ENCODE measurements at places on chromosomes 6 and 20.
A peak's percentile ranks its signal among the peaks of the same experiment; 100 is the strongest.

GRCh38 chr6:46967826-46968349 is 46.1 kb upstream of the ADGRF5 start:
- DNase-seq = peak; percentile 45

DNA sequence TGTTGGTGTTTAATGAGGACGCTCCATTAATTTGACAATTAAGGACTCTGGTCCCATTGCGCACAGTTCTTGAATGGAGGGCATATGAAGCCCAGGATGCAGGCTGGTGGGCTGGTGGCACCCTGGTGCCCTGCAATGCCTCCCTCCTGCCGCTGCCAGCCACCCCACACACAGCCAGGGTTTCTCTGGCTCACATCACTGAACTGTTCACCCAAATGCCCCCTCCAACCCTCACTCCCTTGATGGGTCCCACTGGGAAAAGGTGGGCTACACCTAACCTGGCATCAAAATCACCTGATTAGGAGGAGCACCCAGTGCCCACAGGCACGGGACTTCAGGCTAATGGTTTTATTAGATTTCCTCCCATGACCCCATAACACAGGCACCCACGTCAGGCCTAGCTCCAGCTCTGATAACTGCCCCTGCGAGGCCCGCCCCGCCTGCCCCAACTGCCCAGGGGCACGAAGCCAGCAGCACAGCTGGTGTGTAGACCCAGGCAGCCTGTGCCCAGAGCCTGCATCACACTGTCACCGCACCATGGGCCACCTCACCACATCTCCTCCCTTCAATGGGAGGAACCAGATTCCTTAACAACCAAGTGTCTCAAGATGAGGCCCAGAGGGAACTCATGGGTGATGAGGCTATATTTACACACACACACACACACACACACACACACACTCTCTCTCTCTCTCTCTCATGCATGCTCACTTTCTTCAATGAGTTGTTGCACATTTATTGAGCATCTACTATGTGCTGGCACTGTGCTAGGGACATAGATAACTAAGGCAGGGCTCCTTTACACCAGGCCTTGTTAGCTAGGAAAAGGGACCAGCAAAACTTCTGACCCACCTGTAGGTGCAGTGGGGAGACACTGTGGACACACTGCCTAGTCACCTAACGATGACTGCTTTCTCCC is 107.3 kb downstream of the NOL4L start:
- no peak for DNase-seq

DNA sequence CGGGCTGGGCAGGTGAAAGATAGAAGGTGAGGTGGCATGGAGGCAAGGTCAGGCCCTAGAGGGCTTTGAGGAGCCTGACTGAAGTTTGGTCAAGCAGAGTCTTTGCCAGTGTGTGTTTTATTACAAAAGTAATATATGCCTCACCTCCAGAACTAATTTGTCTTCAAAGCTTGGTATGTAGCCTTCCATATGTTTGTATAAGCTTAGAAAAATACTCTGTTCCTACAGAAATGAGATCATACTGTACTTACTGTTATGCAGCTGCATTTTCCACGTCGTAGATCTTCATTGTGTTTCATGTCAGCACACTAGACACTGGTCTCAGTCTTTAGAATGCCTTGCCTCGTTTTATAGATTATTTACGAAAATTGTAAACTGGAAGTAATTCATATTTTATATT is 61.8 kb downstream of the ANKS1A start:
- DNase-seq = no peak

DNA sequence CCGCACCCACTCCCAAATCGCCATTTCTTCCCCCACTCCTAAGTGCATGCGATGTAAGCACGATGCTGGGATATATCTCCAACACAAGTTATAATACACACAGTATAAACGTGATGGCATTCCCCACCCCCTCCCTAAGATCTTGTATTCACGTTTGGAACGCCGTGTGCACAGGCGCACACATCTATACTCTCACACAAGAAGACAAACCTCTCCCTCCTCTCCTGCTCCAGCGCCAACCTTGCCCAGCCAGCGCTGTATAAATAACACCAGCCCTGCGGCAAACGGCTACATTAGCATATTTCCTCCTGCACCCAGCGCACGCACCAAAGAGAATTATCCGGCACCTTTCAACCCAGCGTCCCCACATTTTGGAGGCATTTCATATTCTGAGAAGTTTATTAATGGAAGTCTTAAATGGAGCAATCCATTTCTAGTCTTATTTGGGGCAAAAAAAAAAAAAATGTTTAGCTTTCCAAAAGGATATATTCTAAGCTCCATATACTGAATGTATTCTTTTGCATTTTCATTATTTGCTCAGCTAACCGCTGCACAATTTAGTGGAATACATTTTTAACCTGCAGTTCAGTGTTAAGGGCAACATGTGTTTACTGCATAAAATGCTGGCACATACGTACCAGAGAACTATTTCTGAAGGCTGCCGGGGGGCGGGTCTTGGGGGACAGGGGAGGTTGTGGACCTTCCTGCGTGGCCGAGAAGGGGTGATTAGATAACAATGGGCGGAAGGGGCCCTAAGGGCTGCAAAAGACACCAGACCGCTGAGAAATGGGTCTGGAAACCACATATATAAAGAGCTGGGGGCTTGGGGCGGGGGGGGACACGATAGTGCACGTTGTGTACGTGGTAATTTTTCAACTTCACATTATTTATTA is 1.1 kb upstream of the SLC22A23 start:
- no peak for DNase-seq

DNA sequence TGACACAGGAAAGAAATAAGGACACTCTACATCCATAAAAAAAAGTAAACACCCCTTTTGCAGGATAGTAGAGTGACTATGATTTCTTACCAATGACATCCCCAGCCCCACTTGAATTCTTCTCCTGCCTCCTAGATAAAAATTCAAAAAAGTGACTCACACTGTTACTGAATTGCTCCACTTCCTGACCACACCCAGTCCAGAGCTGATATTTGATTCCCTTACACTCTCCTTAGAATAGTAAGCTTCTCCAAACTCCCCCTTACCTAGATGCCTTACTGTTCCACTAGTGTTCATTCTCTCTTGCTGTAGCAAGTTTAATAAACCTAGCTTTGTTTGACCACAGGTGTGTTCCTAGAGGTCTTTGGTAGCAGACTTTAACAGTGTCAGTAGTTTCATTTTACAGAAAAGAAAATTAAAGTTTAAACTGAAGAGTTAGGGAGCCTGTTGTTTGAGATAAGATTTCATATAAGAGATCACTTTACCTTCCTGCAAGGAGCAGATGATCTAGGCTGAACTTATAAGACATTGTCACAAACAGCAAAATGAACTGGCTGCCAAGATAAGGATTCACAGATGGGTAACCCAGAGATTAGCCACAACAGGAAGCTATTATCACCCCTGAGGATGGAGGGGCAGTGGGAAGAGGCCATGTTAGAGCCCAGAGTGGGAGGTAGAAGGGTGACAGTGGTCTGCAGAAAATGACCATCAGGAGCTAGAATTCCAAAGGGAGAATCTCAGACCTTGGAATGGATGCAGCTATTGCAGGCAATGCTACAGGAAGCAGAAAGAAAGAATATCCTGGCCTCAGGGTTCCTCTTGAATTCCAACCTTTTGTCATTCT is 28.4 kb upstream of the BTN3A2 start:
- DNase-seq = peak; percentile 55

- DNase-seq = no peak
Observed at GRCh38 chr20:40073535-40074111, 615.4 kb downstream of the MAFB start.

DNA sequence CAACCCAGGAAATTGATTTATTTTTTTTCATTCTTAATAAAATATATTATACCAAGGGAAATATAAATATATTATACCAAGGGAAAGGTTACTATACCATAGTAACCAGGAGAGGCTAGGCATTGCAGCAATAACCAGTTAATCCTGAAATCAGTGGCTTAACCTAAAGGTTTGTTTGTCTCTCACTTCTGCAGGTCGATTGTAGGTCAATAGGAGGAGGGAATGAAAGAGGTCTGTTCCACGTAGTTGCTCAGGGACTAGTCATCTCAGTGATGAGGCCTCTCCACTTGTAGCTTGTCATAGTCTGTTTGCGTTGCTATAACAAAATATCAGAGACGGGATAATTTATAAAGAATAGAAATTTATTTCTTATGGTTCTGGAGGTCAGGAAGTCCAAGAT is 168.0 kb downstream of the GJA1 start:
- no peak for DNase-seq

DNA sequence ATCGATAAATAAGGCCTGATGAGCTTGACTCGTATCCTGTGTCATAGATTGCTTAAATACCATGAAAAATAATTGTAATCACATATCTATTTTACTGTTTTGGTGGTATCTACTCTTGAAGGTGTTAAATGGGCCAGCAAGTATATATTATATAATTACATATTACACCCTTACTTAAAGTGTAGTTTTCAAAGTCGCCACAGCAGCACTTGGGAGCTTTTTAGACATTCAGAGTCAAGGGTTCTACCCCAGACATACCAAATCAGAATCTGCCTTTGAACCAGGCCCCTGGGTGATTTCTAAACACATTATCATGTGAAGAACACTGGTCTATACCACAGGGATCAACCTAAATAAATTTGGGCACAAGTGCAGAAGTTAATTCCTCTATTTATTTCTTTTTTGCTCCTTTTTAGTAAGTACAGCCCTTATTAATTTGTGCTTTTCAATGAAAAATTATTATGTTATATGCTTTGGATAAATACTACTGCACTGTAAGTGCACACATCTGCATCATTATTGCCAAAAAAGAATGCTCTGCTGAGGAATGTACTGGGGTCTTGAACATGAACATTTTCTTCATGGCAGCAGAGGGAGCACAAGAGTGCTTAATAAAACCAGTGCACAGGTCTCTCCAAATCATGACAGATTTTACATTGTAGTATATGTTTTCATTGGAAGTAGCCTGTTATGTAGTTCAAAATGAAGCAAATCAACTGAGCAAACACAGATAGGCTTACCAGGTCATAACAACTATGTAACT is 3.1 kb upstream of the ATXN1 start:
- DNase-seq = peak; percentile 56

- peak; percentile 29 for DNase-seq
Observed at GRCh38 chr20:23445596-23446217, 6.2 kb downstream of the CSTL1 start.

GRCh38 chr20:49868538-49868937 is 46.8 kb downstream of the SPATA2 start:
- no peak for DNase-seq

GRCh38 chr6:138510093-138510492 is 10.8 kb upstream of the NHSL1 start:
- no peak for DNase-seq

DNA sequence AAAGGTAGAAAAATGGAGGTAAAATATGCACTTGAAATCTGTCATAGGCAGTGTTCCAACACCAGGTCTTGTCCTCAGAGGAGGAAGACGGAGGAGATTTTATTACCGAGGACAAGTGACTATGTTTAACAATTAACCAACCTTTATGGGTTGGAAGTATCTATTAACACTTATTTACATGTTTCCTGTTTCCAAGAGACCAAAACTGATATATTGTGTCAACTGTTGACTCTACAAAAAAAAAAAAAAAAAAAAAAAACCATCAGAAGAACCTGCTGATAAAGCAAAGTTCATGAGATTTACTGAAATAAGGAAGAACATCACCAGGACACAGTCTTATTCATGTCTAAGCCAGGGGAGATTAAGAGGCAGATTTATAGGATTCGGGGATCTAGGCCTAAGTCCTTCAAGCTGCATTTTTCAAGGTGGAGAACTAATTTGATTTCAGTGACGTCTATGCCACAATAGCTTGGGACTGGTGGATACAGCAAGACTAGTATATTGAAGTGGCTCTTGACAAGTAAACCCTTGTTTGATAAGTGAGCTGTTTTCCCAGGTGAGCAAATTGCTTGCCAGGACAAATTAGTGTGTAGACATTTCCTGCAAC is 126.6 kb upstream of the NAA20 start:
- no peak for DNase-seq

DNA sequence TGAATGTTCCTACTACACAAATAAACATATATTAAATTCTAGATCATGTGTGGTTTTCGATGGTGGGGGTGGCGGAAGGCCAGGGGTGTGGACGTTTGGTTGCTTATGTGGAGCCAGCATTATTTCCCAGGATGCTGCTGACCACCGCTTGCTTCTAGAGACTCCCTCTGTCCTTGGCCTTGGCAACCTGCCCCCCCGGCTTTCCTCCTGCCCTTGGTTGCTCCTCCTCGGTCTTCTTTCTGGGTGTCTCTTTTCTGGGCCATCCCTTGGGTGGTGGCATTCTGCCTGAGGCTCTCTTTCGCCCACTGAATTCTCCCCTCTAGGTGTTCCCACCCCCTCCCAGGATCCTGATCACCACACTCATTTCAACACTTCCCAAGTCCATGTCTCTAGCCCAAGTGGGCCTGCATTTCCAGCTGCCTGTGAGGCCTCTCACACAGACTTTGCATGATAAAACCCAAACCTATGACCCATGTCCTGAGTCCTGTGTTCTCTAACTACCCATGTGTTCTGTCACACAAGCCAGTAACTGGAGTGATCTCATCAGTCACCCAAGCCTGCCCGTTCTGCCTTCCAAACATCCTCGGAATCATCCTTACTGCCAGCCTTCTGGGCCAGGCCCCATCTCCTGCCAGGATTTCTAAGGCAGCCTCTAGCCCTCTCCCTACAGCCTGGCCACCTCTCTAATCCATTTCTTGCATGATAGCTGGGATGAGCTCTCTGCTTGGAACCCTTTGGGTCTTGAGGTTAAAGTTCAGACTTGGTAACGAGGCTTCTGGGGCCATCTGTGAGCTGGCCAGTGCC is 71.2 kb downstream of the CDS2 start:
- DNase-seq = no peak

DNA sequence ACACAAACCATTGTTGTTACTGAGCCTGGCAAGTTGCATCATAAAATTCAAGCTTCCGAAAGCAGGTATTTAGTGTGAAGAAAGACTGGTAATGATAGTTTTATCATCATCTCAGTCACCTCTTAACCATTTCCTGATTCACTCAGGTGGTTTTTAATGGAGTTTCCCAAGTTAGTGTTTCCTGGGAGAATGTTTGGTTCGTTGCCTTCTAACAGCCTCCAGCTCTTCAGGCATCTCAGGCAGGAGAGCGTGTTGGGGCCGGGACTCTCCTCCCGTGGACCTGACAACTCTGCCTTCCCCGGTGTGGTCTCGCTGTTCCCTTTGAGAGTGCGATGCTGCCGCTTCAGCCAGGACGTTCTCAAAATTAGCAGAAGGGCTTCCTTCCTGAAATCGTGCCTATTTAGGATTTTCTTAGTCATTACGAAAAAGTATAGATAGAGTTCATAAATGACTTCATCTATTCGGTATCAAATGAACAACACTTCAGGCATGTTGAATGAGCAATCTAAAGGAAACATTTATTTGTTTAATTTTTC is 105.0 kb upstream of the QKI start:
- peak; percentile 86 for DNase-seq

GRCh38 chr6:166565084-166565967 is 21.2 kb downstream of the RAMACL start:
- no peak for DNase-seq

DNA sequence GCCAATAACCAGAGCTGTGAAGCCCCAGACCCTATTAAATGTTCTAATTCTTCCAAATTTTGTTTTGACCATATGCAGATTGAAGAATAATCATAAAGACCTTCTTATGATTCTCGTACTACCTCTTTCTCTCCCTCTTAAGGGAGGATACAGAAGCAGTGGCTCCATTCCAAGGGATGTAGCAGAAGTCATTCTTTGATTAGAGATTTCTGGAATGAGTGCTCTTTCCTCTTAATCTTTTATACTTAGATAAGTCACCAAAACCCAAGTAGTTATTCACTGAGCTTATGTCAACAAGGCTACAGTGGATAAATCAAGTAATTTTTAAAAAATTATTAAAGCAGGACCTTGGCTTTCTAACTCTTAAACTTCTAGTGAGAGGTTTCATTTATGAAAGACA is 266.0 kb upstream of the STXBP5 start:
- no peak for DNase-seq

- peak; percentile 15 for DNase-seq
Observed at GRCh38 chr20:12722091-12722490, 286.7 kb upstream of the SPTLC3 start.
